ENCODE measurements at places on chromosomes 7 and 10. TPM values are rescaled to one million over a fixed set of nuclear protein-coding genes. Genes with fewer than 3 reads are reported as not detected.

GRCh38 chr7:70700941-70701425 lies 431.0 kb upstream of the GALNT17 start:
- no peak for DNase-seq

DNA sequence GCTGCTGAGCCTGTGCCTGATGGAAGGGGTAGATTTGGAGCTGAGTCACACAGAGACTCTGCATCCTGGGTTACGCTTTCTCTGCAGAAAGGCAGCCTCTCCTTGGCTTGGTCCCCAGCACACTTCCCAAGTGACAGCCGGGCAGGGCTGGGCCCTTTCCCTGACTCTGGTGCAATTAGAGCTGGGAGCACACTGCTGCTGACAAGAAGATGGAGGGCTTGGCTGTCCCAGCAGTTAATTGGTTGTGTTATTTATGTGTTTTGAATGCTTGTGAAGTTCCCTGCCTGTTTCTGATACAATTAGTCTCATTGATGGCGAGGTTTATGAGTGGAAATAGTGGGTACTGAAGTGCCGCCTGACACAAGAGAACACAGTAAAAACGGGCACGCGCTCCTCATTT lies 123.6 kb downstream of the TCERG1L start:
- no peak for DNase-seq

DNA sequence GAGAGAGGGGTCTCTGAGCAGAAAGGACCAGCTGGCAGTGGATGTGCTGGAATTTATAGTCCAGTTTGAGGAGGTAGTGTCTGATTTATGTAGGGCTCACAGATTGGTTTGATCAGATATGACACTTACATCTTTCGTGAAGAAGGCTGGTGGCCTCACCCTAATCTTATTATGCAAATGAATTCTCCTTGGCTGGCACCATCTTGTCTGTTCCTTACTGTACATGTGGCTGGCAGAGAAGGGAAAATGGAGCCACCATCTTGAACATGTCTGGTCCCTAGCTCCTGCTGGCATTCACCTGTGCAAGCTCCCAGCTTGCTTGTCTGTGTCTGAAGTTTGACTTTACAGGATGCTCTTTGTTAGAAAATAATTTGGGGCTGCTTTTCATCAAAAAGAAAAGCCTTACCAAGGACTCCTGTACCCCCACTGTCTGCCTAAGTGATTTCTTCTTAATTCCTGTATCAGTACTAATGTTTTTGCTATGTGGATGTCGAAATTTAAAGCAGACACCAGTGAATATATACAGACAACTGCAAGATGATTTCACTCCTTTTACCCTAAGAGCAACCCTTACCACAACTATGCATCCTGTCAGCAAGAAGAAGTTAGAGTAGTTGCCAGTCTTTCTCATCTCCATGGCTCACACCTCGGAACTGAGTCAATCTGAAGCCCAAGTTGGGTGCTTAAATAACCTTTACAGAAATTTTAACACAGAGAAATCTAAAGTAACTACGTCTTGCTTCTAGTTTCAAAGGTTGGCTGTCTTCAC lies 322.0 kb upstream of the SEMA3D start:
- no peak for DNase-seq

DNA sequence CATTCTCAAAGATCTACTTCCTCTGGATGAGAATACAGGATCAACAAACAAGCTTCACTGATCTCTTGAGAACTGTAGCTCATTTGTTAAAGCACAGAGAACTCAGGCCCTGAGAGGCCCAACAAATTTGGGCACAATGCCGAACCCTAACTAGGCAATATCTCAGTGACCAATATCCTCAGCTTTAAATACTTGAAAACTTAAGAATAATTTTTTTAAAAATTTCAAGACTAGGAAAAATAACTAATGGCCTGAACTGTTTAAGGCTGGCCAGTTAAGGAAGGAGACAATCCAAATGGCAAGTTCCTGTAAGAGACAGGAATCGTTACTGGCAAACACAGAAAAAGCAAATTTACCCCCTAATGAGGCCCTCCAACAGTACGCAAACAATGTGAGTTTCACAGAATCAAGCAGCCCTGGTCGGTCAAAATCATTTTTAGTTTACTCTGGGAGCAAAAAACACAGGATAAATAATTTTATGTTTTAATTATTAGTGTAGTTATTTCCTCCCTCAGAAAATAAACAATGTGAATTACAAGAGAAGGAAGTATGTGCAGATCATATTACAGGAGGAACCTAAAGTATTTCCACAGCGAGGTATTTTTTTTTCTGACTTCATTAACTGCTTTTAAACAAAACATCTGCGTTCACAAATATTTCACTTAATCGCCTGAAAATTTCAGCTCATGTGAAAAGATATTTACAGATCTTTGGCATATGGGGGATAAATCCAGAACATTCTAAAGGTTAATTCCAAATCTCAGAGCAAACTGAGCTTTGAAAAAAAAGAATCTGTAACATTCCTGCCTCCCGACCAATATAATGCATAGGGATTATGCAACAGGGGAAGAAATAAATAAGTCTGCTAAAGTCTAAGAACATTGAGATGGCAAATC lies 39.5 kb downstream of the NT5C2 start:
- DNase-seq, result no peak

DNA sequence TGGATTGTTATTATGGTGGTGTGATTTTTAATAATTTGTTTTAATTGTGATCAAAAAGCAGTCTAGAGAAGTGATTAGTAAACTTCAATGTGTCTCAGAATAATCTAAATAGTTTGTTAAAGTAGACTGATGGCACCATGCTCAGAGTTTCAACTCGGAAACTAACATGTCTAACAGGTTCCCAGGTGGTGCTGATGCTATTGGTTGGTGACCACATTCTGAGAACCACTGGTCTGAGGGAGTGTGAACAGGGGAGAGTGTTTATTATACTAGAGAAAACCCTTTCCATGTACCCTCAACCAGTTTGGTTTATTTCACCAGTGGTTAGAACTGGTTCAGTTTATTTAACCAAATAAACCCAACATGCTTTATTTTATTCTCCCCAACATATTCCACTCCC lies 42.0 kb upstream of the LSM8 start:
- no peak for DNase-seq

DNA sequence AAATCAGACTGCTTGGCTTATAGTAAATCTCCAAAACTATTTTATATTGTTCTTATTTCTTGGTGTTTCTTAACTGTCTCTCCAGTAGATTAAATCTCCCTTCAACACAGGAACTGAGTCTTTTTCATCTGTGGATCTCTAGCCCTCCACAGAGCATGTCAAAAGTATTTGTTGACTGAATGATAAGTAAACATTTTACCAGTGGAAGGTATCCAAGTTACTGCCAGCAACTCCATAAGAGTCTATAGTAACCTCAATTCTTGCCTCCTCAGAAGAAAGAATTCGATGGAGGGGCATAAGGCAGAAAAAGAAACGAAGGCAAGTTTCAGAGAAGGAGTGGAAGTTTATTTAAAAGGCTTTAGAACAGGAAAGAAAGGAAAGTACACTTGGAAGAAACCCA lies 293.9 kb upstream of the DKK1 start:
- DNase-seq, result no peak

The HK1 gene
- 38.0 TPM for total RNA-seq

The CELF2 gene
- total RNA-seq, result 81.7 TPM

The FAM13C gene
- 15.6 TPM for total RNA-seq

The FBXW4 gene
- total RNA-seq, result 51.0 TPM
